ENCODE measurements at places on chromosomes 11 and 22. TPM values are rescaled to one million over a fixed set of nuclear protein-coding genes. Genes with fewer than 3 reads are reported as not detected.

The MS4A4E gene
- total RNA-seq, result not detected

The OR51I1 gene
- total RNA-seq, result 2.5 TPM

The ASCL2 gene
- total RNA-seq, result 0.31 TPM

The KCNJ4 gene
- total RNA-seq, result 7.8 TPM

The TFIP11 gene
- total RNA-seq, result 51.0 TPM

The BTG4 gene
- not detected for total RNA-seq

The FXYD6 gene
- 222 TPM for total RNA-seq

The EFCAB6 gene
- 12.5 TPM for total RNA-seq

The DDT gene
- 37.9 TPM for total RNA-seq

The LIF gene
- total RNA-seq, result under 0.01 TPM

The RFPL1 gene
- not detected for total RNA-seq

The C11orf16 gene
- total RNA-seq, result not detected

The DMC1 gene
- total RNA-seq, result 4.1 TPM

The RHOD gene
- not detected for total RNA-seq

The PIWIL4 gene
- 13.8 TPM for total RNA-seq

The IRF7 gene
- total RNA-seq, result 4.1 TPM

The PHF21A gene
- total RNA-seq, result 40.1 TPM

The TSSK2 gene
- total RNA-seq, result not detected

The CNGA4 gene
- 0.63 TPM for total RNA-seq

The SLC36A4 gene
- 57.0 TPM for total RNA-seq

The MS4A12 gene
- not detected for total RNA-seq

The SPON1 gene
- 53.5 TPM for total RNA-seq

The SCN4B gene
- total RNA-seq, result 9.1 TPM

The OR8D1 gene
- not detected for total RNA-seq

The SMTNL1 gene
- not detected for total RNA-seq

The BARX2 gene
- total RNA-seq, result not detected

The DDTL gene
- total RNA-seq, result 2.5 TPM

The KRTAP5-2 gene
- not detected for total RNA-seq

The TRIM3 gene
- total RNA-seq, result 109 TPM

The OR51B5 gene
- 3.1 TPM for total RNA-seq

The UPB1 gene
- 0.94 TPM for total RNA-seq

The NCR3LG1 gene
- total RNA-seq, result 23.8 TPM

The ABTB2 gene
- total RNA-seq, result 7.2 TPM

The SYVN1 gene
- 22.2 TPM for total RNA-seq

The XKR3 gene
- not detected for total RNA-seq

The BEST1 gene
- total RNA-seq, result 1.9 TPM

The CBLIF gene
- not detected for total RNA-seq

The PANX3 gene
- total RNA-seq, result not detected

The PGA4 gene
- not detected for total RNA-seq

The NCAM1 gene
- total RNA-seq, result 895 TPM

The PCF11 gene
- total RNA-seq, result 100 TPM

The DGAT2 gene
- total RNA-seq, result 2.8 TPM

The UBQLNL gene
- total RNA-seq, result 1.9 TPM

The SOX6 gene
- total RNA-seq, result 68.9 TPM
